ENCODE measurements at places on chromosomes 2 and 18.

DNA sequence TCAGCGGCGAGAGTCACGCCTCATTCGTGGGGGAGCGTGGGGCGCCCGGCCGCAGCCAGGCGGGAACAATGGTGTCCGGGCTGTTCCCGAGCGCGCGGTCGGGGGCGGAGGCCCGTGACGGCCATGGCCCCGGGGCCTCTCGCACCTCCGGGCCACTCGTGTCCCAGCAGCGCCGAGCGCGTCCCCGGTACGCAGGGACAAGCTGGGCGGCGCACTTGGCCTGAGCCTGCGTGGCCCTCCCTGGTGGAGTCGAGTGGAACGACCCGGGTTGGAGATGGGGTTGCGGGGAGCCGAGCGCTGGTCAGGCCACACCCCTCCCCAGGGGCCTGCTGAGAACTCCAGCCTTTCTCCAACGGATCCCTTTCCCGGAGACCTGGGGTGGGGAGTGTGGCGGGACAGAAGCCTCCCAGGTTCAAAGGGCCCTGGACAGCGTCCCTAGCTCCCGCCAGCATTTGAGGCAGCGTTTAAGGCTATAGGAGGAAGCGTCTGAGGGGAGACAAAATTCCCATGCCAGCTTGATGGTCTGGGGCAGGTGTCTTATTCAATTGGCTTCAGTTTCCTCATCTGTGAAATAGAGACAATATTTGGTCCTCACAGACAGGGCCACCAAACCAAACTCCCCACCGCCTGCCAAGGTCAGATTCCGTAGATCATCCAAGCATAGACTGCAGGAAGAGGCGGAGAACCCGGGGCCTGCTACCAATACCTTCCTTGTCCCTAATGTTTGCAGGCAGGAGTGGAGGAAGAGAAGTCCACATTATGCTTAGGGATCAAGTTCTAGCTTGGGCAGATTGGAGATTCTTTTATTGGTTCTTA lies 553 bp downstream of the CNDP2 start:
- peak; percentile 52 for DNase-seq

GRCh38 chr18:74390900-74391299 lies 66.2 kb downstream of the DIPK1C start:
- no peak for DNase-seq

GRCh38 chr2:236679884-236680860 lies 110.5 kb downstream of the ACKR3 start:
- no peak for DNase-seq

DNA sequence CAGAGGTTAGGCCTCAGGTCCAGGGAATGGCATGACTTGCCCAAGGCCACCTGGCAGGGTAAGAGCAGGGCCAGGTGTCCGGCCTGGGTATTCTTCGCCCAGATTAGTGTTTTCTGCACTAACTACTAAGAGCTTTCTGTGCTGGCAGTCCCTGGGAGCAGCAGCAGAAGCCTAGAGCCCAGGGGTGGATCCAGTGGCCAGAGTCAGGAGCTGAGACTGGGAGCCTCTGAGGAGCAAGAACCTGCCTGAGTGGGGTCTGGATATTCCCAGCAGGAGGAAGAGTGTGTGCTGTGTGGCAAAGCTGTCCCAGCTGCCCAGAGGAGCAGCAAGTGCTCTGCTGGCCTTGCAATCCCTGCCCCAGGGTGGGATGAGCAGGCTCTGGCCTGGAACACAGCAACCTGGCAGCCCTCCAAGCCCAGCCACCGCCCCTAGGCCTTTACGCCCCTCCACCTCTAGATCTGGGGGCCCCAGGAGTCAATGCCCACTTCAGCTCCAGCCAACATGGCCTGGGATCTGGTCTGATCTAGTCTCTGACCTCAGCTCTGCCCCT lies 30.7 kb upstream of the GPAT2 start:
- no peak for DNase-seq

GRCh38 chr2:18991177-18992168 lies 366.9 kb downstream of the OSR1 start:
- peak; percentile 98 for DNase-seq

GRCh38 chr2:15595342-15595905 lies 3.8 kb downstream of the DDX1 start:
- DNase-seq, result no peak

DNA sequence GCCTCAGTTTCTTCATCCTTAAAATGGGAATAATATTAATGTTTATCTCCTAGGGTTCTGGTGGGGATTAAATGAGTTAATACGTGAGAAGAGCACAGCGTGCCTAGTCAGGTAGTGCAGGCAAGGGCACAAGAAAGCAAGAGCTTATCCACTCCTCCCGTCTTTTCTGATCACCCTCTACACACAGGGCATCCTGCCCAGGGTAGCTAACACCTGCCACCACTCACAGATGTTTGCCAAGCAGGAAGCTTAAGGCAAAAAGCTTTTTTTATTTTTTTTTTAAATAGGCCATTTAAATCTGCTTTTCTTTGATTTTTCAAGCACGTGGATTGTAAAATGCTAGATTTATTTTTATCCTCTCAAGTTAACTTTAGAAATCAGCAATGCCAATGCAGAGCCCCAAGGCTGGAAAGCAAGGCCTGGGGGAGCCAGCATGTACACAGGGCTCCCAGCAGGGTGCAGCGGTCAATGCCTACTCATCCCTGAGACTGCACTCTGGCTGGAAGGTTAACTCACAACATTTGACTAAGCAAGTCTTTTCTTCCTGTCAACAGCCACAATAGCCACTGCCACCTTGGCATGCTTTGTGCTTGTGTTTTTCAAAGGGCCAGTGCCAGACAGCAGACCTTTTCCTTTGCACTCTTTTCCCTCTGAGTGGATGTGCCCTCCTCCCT lies 86.5 kb upstream of the ACAA2 start:
- no peak for DNase-seq

DNA sequence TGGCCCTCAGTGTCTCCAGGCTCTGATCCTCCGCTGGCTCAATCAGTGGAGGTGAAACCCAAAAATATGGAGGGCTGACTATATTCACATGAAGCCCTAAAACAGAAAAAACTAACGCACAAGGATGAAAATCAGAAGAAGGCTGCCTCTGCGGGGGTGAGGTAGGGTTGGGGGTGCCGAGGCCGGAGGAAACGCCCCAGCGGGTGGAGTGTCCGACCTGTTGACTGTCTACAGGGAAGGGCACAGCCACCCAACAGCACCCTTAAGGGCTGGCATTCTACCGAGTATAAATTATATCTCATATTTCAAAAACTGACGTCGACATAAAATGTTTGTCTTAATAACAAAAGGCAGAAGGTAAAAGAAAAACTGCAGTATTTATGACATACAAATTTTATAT lies 223.5 kb downstream of the HDAC4 start:
- DNase-seq, result no peak

GRCh38 chr18:31413137-31413536 lies 34.4 kb upstream of the DSG3 start:
- DNase-seq, result no peak

DNA sequence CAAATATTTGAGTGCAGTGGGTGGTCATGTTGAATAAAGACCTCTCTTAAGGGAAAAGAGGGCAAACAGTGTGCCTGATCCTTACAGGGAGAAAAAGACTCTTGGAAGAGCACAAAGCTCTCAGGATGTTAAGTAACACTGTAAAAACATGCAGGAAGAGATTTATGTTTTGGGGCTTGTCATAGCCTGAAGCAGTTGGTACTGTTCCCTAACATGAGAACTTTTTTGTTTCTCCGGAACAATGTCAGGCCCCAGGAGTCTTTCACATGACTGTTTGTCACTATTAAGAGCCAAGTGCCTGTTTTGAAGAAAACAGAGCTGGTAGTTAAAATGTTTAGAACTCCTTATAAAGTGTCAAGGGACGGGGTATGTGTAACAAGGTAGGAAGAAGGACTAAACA lies 83.7 kb upstream of the B3GNT2 start:
- DNase-seq, result peak; percentile 25

- no peak for DNase-seq
Measured at GRCh38 chr2:47725808-47726207, 57.1 kb upstream of the MSH6 start.

GRCh38 chr2:105498281-105498846 lies 99.5 kb upstream of the FHL2 start:
- no peak for DNase-seq

GRCh38 chr2:43459446-43460173 lies 136.2 kb downstream of the THADA start:
- DNase-seq, result peak; percentile 64

DNA sequence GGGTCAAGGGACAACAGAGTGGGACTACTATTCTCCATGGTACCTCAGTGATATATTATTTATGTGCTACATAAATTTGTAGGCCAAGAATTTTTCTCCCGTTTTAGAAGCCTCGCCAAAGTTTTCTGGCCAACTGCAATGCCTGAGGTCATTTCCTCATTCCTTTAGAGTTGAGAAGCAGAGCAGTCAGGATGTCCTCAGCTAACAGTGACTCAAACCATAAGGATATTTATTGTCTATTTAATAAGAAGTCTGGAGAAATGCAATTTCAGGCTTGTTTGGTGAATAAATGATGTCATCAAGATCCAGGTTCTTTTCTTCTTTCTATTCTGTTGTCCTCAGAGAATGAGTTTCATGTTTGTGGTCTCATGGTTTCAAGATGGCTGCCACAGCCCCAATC lies 91.0 kb downstream of the ADCYAP1 start:
- peak; percentile 95 for DNase-seq

DNA sequence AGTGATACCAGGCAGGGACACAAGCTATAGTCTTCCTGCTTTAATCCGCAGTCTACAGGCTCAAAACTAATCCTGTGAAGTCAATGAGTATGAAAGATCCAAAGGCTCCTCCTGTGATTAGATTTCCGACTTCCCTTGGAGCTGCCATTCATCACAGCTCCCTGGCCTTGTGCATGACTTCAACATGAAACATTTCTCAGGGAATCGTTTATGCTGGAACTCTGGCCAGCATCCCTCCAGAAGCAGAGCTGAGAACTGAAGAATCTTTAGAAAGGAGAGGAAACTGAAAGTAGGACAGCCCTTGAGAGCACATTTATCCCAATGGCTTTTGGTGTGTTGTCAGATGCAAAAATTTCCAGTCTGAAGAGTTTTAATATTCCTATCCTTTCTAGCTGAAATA lies 84.3 kb upstream of the SESTD1 start:
- peak; percentile 53 for DNase-seq

- peak; percentile 23 for DNase-seq
Measured at GRCh38 chr18:63365876-63366212, 1.2 kb downstream of the KDSR start.

DNA sequence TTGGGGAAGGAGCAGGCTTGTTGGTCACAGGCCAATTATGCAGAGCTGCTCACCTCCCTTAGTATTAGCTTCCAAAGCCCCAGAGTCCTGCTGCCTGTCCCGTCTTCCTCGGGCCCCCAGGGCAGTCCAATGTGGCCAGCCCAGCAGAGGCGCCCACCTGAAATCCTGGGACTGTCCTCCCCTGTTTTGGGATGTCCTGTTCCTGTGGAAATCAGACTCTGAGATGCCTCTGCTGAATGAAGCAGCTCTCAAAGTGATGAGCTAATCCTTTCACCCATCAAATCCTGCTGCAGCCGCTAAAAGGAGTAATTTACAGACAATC lies 105.3 kb downstream of the CABLES1 start:
- DNase-seq, result no peak

DNA sequence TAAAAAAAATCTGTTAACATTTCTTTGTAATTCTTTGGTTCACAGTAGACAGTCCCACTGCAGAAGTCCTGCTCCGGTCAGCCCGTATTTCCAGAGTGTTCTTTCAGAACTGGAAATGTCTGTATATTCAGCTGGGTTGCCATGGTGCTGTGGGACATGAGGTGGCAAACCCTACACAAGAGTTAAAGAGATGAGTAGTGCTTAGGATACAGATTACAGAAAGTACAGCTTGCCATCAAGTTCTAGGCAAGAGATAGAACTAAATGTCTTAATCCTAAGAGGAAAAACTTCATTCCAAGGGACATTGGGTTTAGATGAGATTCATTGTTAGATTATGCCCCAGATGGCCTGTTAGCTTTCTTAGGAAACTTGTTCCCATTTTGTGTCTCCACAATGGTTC lies 60.1 kb downstream of the FMNL2 start:
- DNase-seq, result peak; percentile 46

- no peak for DNase-seq
Measured at GRCh38 chr2:11520092-11520693, 13.7 kb upstream of the GREB1 start.

DNA sequence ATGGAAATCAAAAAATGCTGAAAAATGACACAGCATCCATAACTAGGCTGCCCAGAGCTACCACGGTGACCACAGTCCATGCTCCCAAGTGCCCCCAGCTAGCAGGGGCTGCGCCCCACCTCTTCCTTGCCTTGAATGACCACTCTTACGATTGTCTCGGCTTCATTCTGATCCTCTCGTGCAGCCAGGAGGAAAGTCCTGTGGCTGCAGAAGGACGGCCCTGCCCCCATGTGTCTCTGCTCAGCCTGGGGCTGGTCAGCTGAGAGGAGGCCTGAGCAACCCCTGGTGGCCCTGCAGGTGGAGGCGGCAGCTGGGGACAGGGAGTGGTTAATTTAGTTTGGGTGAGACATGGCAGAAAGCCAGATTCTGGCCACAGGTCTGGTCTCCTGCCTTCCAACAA lies 54.3 kb downstream of the KCNF1 start:
- DNase-seq, result no peak

GRCh38 chr2:182187130-182187529 lies 201.5 kb downstream of the PPP1R1C start:
- DNase-seq, result no peak

DNA sequence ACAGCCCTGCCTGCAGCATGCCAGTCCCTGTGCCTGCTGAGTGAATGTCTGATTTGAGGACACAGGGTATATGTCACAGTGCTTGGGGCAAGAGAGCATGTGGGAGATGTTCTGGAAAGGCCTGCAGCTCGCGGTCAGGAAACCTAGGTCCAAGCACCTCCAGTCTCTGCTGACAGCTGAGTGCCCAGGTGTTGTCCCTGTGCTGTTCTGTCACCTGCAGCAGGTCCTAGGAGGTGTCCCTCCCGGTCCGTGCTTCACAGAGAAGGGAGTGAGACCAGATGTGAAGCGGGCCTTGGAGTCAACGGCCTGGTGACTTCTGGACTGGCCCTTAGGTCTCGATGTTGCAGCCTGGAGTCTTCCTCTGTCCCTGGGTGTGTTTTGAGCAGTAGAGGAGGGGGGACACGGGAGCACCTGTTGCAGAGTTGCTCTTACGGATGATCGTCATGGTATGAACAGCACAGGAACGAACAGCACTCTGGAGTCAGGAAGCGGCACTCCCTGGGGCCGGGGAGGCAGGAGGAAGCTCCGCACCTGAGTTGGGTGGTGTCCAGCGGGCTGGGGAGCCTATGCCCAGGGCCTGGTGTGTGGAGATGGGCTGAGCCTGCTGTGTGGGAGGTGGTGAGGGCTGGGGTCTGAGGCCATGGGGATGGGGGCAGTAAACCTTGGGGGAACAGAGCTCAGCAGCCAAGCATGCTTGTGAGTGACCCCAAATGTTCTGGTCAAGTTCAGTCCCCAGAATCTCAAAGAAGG lies 21.6 kb upstream of the ARHGEF4 start:
- no peak for DNase-seq

Data from fibroblast of the aortic adventitia (primary cell).